Stimulated activated CD4-positive, alpha-beta T cell treated with anti-CD3 and anti-CD28 coated beads, Interleukin-15, amount 100 ng/mL, for 48 hours (primary cell): ENCODE measurements at places on chromosomes 2 and 18.

- DNase-seq = no peak
Measured at GRCh38 chr2:151922845-151923666, 94.8 kb upstream of the ARL5A start.

DNA sequence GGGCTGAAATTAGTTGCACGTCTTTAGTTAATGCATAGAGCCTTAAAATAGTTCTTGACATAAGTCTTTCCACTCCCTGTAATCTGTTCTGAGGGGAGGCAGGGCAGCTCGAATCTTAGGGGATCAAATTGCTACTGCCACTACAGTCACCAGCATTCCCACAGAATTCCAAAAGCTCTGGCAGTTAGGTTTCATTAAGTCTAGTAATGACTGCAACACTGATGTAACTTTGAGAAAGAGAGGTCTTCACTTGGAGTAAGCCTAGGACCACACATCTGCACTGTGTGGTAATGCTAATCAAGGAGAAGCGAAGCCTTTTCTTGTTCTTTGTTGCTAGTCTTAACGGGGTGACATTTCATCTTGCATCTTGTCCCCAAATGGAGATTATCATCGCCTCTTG, 19.3 kb upstream of the NCK2 start:
- DNase-seq = no peak

GRCh38 chr18:54973046-54973445, 13.8 kb upstream of the CCDC68 start:
- DNase-seq = no peak

DNA sequence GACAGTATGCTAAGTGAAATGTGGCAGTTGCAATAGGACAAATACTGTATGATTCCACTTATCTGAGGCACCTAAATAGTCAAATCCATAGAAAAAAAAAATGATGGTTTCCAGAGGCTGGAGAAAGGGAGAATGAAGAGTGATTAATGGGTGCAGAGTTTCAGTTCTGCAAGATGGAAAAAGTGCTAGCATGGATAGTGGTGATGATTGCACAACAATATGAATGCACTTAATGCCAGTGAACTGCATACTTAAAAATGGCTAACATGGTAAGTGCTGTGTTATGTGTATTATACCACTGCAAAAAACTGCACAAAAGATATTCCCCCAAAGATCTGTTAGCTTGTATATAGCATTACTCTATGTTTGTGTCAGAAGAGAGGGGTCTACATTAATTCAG, 185.4 kb downstream of the INHBB start:
- no peak for DNase-seq

- no peak for DNase-seq
Measured at GRCh38 chr18:23530195-23530594, 26.9 kb downstream of the RMC1 start.

DNA sequence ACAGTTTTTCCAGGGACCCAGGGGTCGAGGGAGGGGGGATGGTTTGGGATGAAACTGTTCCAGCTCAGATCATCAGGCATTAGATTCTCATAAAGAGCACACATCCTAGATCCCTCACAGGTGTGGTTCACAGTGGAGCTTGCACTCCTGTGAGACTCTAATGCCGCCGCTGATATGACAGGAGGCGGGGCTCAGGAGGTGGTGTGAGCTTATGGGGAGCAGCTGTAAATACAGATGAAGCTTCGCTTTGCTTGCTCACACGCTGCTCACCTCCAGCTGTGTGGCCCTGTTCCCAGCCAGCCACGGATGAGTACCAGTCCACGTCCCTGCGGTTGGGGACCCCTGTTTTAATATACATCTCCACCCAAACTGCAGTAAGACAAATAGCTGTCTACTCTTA, 204.2 kb downstream of the AGAP1 start:
- DNase-seq = no peak

DNA sequence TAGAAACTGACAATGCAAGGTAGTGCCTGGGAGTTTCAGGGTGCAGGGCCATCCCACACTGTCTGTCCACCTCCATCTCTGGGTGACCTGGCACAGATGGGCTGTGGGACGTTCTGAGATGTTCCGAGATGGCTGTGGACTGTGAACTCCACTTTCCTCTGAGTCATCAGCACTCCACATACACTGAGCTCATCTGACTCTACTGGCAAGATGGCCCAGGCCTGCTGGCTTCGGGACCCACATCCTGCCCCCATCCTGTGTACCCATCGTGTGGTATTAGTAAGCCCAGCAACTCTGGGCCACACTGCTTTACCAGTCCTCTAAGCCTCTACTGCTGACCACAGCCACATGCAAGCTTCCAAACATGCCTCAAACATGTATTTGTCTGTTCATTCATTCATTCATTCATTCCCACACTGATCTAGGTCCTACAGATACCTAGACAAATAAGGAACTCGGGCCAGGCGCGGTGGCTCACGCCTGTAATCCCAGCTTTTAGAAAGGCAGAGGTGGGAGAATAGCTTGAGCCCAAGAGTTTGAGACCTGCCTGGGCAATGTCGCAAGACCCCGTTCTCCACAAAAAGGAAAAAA, 124.8 kb upstream of the CXCR4 start:
- DNase-seq = no peak

DNA sequence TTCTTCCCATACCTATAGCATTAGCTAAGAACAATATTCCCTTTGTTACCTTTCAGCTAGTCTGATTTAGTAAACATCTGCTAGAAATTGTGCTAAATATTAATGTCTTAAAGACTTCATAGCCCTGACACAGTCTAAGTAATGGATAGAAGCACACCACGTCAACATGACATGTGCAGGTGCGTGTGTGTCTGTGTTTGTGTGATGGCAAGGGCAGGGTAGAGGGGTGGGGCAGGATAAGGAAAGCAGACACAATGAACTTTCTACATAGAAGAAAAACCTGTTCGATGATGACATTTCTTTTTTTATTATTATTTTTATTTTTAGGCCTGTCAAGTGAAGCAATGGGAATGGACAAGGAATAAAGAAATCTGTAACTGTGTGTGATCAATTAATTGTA, 223.3 kb downstream of the NOL4 start:
- DNase-seq = no peak

DNA sequence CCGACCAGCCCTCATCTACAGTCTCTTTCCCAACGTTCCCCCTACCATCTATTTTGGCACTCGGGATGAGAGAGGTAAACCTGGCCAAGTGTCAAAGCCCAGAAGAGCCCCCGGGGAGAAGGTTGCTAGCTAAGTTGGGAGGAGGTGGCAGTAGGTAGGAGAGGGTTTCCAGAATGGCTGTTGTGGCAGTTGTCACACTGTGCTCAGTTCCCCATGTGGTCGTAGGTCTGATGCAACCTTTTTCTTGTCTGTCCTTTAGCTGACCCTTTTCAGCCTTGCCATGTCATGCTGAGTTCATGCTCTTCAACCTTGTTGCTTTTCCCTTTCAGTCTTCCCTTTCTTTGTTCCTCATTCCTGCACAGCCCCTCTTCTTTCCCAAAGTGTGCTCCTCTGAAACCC, 34.5 kb downstream of the TTLL4 start:
- DNase-seq = no peak

DNA sequence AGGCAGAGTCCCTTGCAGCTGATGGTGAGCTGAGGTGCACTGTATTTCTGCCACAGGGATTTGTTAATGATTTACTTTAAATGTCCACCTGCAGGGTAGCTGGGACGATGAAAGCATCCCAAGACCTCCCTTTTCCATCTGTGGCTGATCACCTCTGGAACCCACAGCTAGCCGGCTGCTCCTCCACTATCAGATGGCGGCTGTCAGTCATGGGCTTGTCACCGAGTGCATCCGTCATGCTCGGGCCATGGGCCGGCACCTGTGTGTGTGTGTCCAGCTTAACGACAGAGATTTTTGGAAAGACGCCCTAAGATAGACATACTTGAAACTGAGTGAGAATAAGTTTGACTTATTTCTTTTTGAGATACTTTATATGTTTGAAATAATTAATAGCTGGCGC, 235.2 kb downstream of the FAM210A start:
- no peak for DNase-seq

DNA sequence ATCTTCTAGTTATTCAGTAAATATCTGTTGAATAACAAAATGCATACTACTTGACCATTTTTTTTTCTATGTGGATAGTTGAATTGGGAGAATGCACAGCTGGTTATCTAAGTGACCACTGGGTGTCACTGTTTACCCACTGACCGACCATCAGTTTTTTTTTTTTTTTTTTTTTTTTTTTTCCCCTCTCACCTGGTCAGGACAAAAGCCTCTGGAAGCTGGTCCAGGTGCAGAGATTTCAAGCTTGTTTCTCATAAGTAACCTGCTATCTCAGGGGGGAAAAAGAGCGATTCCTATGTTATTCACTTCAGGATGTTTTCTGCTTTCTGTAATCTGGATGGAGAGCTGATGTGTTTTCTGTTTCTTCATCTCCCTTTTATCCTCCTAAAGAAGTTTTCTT, 256.0 kb downstream of the DCDC2C start:
- DNase-seq = no peak

GRCh38 chr2:175362331-175362730, 180.8 kb upstream of the ATP5MC3 start:
- no peak for DNase-seq

- no peak for DNase-seq
Measured at GRCh38 chr2:48459921-48460320, 70.0 kb upstream of the STON1 start.

GRCh38 chr2:25228848-25229278, 60.5 kb upstream of the POMC start:
- no peak for DNase-seq

- DNase-seq = no peak
Measured at GRCh38 chr2:108079736-108080135, 93.4 kb downstream of the SLC5A7 start.

DNA sequence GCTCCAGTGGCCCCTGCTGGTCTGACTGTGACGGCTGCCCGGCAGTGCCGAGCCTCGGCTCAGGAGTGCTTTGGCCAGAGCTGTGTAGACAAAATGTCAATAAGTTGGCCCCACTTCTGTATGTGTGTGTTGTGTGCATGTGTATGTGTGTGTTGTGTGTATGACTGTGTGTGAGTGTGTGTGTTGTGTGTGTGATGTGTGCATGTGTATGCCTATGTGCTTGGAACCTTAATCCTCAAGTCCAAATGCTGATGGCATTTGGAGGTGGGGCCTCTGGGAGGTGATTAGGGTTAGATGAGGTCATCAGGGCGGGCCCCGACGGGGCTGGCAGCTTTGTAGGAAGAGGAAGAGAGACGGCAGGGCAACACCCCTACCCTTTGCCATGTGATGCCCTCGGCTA, 269.0 kb downstream of the DCDC2C start:
- no peak for DNase-seq

GRCh38 chr2:197211881-197212342, 98.7 kb downstream of the ANKRD44 start:
- DNase-seq = no peak

GRCh38 chr2:100818003-100818605, 1.8 kb upstream of the NPAS2 start:
- DNase-seq = no peak

DNA sequence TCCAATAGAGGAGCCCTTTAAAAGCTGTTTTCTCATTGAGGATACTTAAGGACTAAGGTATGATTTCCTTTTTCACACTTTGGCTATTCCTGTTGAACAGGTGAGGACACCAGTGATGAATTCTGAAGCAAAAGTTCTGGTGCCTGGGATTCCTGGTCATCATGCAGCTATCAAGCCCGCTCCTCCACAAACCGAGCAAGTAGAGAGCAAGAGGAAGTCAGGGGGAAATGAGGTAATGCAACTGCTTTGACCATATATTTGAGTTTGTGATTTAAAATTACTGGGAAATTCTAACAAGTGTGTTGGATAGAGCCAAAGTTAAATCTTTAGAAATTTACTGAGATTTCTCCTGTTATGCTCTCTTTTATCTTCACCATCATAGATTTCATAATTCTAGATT, 33.0 kb downstream of the WDR43 start:
- no peak for DNase-seq

DNA sequence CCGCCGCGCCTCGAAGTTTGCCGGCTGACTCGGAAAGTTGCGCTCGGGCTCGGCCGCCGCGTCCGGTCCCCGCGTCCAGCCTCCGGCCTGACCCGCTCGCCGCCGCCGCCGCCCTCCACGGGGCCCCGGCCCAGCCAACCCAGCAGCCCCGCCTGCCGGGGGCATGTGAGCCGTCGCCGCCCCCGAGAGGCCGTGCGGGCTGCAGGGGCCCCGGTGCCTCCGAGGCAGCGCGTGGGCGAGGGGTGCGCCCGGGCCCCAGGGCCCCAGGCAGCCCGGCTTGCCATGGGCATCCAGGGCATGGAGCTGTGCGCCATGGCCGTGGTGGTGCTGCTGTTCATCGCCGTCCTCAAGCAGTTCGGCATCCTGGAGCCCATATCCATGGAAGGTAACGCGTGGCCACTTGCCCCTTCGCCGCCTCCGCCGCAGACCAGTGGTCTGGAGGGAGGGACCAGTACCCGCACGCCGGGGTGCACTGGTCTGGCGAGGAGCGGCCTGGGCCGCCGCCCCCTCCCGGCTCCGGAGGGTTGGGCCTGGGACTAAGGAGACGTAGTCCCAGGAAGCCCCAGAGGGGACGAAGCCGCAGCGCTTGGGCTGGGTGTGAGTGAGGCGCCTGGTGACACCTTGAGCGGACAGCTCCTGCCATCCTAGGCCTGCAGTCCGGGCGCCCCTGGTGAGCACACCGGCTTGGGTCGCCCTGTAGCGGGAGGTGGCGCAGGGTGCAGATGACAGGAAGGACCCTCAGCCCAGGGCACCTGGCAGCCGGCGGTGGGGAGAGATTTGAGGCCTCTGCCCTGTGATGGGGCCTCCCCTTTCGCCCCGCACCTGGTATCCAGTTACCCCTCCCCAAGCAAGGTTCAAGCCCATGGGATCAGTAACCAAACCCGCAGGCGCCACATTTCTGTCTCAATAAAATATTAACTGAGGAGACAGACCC, 49.9 kb downstream of the KCNIP3 start:
- DNase-seq = no peak

- DNase-seq = no peak
Measured at GRCh38 chr2:142858961-142859360, 18.5 kb upstream of the KYNU start.

DNA sequence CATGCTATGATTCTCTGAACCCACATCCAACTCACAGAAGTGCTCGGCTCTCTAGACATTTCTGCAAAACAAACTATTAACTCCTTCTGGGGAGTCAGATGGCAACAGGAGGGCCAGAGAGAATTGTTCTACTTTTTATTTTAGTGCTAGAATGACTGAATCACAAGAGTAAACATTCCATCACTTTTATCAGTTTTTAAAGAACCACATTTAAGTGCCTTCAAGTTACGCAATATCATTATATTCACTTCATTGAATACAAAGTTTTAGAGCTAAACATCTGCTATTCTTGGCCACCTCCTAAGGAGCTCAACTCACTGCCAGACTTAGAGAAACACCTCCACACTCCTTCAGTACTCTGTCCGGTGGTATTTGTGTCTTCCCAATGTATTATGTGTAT, 22.4 kb downstream of the B4GALT6 start:
- DNase-seq = no peak

- DNase-seq = no peak
Measured at GRCh38 chr18:6951336-6952090, 166.1 kb downstream of the LAMA1 start.
